Pulmonary artery endothelial cell (primary cell): ENCODE measurements at places on chromosomes 11 and 22. TPM values are rescaled to one million over a fixed set of nuclear protein-coding genes. Genes with fewer than 3 reads are reported as not detected.

Gene FGF4
- not detected in 2 replicates for total RNA-seq

Gene PTPRCAP
- total RNA-seq, result 0.14 and 0.40 TPM in 2 replicates

Gene KCTD14
- 0.20 and 2.0 TPM in 2 replicates for total RNA-seq

Gene SLC29A2
- 0.33 and 0.85 TPM in 2 replicates for total RNA-seq

Gene APOA5
- not detected in 2 replicates for total RNA-seq

Gene LIN7C
- total RNA-seq, result 43.3 and 51.3 TPM in 2 replicates

Gene SCO2
- total RNA-seq, result 1.8 and 2.3 TPM in 2 replicates

Gene DERL3
- 0.26 and 1.5 TPM in 2 replicates for total RNA-seq

Gene ANO1
- 0.21 and 0.33 TPM in 2 replicates for total RNA-seq

Gene OR52E6
- total RNA-seq, result not detected in 2 replicates

Gene SLC37A2
- 0.53 and 0.67 TPM in 2 replicates for total RNA-seq

Gene LSP1
- total RNA-seq, result not detected in 2 replicates

Gene SCUBE2
- total RNA-seq, result 0.73 and 0.74 TPM in 2 replicates

Gene ADM
- 132 and 144 TPM in 2 replicates for total RNA-seq
